ENCODE measurements at places on chromosomes 2 and 18.

GRCh38 chr18:49342690-49343089 is 117.8 kb downstream of the DYM start:
- DNase-seq = no peak

GRCh38 chr2:186732843-186733242 is 39.0 kb downstream of the FAM171B start:
- no peak for DNase-seq

DNA sequence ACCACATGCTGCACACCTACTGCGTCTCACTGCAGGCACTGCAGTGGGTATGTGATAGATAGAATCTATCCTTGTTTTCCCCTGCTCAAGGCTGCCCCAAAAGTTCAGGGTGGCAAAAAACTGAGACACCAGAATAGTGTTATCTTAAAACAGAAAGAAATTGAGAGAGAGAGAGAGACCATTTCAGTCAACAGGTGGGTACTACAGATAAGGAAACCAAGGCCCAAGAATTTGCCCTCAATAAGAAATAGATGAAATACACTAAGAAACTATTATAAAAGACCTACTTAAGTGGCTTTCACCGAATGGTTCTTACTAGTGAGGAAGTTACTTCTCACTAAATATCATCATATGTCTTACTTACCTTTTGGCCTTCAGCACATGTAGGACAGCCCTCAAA is 27.9 kb downstream of the EPG5 start:
- DNase-seq = no peak

- DNase-seq = no peak
These were observed 108.9 kb downstream of the THSD7B start for GRCh38 chr2:136874258-136874657.
